ENCODE measurements at places on chromosomes 7 and 10. TPM values are rescaled to one million over a fixed set of nuclear protein-coding genes. Genes with fewer than 3 reads are reported as not detected.

The CLCN1 gene
- not detected for total RNA-seq

The HMX3 gene
- total RNA-seq: not detected

The PTPRN2 gene
- total RNA-seq: 0.67 TPM

The MMP21 gene
- total RNA-seq: 0.14 TPM

The PRLHR gene
- not detected for total RNA-seq

The NODAL gene
- total RNA-seq: not detected

The ATOH7 gene
- total RNA-seq: 0.44 TPM

DNA sequence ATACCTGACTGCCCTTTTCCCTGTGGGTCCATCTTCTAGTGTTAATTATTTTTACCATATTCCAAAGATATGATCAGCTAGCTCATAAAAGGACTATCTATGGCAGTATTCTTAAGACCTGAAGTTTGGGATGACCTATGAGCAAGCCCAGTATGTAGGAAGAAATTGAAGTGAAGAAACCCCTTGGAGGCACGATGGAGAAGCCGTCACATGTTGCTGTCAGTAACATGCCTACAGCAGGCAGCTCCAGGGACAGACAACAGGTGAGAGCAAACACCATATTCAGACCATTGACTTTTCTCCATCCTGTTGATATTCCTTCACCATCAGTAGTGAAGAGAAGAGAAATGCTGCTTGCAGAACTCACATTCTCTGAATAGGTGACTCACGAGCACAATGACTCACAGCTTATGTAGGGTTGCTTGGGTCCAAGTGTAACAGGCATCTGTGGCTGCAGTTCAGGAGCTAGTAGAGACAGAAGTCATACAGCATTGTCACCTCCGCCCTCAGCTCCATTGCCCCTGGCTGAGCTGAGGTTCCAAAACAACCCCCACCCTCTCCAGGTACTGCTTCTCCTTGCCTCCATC is 8.4 kb upstream of the LYZL2 start:
- H3K36me3 ChIP-seq: no peaks in the 10 kb centered on the region
- no peaks in the 10 kb centered on the region for H3K4me1 ChIP-seq
- no peaks in the 10 kb centered on the region for H3K27me3 ChIP-seq
- DNase-seq: no peak

DNA sequence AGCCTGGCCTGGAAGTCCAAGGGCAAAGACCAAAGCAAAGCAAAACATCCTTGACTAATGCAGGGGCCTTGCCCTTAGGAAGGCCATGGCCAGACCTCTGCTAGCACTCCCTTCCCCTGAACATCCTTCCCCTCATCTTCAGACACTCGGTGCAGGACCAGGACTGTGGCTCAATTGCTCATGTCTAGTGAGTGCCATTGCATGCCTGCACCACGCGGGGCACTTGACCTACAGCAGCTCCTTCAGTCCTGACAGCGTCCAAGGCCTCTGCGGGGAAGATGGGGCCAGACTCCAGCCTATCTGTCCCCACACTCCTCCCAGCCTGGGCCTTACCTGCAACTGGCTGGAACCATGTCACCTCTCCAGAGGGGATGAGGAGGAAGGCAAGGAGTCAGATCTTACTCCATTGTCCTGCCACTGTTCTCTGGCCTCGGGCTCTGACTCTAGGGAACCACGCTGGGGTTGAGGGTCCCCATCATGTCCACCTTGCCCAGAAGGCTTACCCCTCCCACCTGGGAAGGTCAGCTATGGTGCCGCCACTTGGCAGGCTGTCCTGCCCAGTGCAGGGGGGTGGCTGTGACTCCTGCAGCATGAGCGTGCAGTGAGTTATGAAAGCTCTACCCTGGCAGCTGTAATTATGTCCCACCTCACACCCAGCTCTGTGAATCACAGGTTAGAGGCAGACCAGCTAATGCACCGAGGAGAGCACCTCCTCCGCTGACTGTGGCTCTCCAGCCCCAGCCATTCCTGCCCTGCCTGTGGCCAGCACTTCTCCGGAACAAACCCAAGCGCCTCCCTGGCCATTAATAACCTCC is 16.1 kb downstream of the DRGX start:
- H3K36me3 ChIP-seq: no peaks in the 10 kb centered on the region
- no peaks in the 10 kb centered on the region for H3K4me1 ChIP-seq
- no peak overlapping the region for H3K4me3 ChIP-seq
- no peaks in the 10 kb centered on the region for H3K27me3 ChIP-seq

GRCh38 chr7:47400741-47401206 is 181.1 kb downstream of the TNS3 start:
- H3K4me3 ChIP-seq: no peak overlapping the region
- H3K36me3 ChIP-seq: peaks cover 43% of the 10 kb centered on the region
- H3K4me1 ChIP-seq: no peaks in the 10 kb centered on the region
- DNase-seq: peak; percentile 39

GRCh38 chr7:129664029-129665012 is 52.8 kb downstream of the NRF1 start:
- H3K36me3 ChIP-seq: no peaks in the 10 kb centered on the region
- H3K4me1 ChIP-seq: no peaks in the 10 kb centered on the region

- no peak overlapping the region for H3K27ac ChIP-seq
- no peaks in the 10 kb centered on the region for H3K4me1 ChIP-seq
- no peak for DNase-seq
- H3K4me3 ChIP-seq: no peak overlapping the region
- H3K27me3 ChIP-seq: no peaks in the 10 kb centered on the region
Measured at GRCh38 chr10:24706479-24707118, 17.1 kb downstream of the ARHGAP21 start.

GRCh38 chr10:12073526-12073925 is 4.8 kb downstream of the DHTKD1 start:
- no peaks in the 10 kb centered on the region for H3K27me3 ChIP-seq
- peaks cover 13% of the 10 kb centered on the region for H3K36me3 ChIP-seq
- peak overlapping the region; percentile 22 for H3K4me3 ChIP-seq
- no peak for DNase-seq

GRCh38 chr10:17041626-17042520 is 87.7 kb downstream of the CUBN start:
- no peaks in the 10 kb centered on the region for H3K36me3 ChIP-seq
- H3K27ac ChIP-seq: no peak overlapping the region
- no peak overlapping the region for H3K4me3 ChIP-seq
- no peaks in the 10 kb centered on the region for H3K27me3 ChIP-seq
- no peak for DNase-seq
- no peaks in the 10 kb centered on the region for H3K4me1 ChIP-seq

- H3K36me3 ChIP-seq: no peaks in the 10 kb centered on the region
- peak overlapping the region; percentile 91 for H3K27ac ChIP-seq
- H3K27me3 ChIP-seq: no peaks in the 10 kb centered on the region
- DNase-seq: no peak
- no peak overlapping the region for H3K4me3 ChIP-seq
- peaks cover 75% of the 10 kb centered on the region for H3K4me1 ChIP-seq
Measured at GRCh38 chr10:95478935-95479334, 82.2 kb downstream of the SORBS1 start.

DNA sequence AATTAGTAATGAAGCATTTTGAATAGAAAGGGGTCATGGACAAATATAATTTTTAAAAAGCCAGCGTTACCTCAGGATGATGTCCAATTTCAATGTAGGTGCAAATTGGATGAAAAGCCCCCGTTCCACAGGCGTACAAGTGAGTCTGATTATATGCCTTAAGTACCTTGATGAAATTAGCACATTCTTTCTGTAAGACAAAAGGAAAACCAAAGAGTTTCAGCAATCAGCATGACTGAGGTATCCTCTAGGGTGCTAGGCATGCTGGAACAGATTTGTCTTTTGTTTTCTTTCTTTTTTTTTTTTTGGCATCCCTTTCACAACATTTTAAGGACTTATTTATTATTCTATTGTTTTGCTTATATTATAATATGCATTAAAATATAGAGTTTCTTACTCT is 84.2 kb downstream of the SEMA3A start:
- no peak for DNase-seq
- no peaks in the 10 kb centered on the region for H3K36me3 ChIP-seq
- no peak overlapping the region for H3K4me3 ChIP-seq

DNA sequence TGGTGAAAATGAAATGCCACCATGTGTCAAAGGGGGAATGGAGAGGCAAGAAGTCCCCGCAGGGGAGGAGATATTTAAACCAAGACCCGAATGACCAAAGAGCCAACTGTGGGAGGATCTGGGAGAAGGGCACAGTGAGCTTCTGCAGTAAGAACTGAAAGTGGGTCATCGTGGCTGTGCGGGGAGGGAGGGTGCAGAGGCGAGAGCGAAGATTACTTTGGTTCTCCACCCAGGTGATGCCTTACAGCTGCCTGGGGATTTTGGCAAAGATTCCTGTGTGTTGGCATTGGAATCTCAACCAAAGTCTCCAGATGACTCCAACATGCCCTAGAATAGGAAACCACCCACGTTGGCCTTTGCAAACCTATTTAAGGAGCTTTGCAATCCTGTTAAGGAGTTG is 44.2 kb upstream of the ADAM12 start:
- H3K27me3 ChIP-seq: no peaks in the 10 kb centered on the region
- no peaks in the 10 kb centered on the region for H3K36me3 ChIP-seq
- no peak overlapping the region for H3K4me3 ChIP-seq
- no peak for DNase-seq

DNA sequence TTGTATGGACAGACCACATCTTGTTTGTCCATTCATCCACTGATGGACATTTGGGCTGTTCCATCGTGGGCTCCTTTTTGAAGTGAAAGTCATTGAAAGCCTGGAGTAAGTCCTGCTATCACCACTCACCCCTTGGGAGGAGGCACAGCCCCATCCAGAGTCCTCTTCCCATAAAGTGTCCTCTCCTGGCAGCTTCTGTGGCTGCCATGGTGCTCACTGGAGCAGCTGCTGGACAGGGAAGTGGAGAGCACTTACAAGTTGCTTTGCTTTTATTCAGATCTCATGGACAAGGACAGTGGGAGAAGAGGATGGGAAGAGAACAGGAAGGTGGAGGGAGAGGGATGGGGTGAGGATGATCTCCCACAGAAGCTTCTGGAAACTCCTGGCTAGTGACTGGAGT is 18.5 kb upstream of the EIF5AL1 start:
- no peak overlapping the region for H3K4me3 ChIP-seq
- H3K4me1 ChIP-seq: no peaks in the 10 kb centered on the region
- no peaks in the 10 kb centered on the region for H3K27me3 ChIP-seq
- no peak overlapping the region for H3K27ac ChIP-seq
- no peaks in the 10 kb centered on the region for H3K36me3 ChIP-seq

DNA sequence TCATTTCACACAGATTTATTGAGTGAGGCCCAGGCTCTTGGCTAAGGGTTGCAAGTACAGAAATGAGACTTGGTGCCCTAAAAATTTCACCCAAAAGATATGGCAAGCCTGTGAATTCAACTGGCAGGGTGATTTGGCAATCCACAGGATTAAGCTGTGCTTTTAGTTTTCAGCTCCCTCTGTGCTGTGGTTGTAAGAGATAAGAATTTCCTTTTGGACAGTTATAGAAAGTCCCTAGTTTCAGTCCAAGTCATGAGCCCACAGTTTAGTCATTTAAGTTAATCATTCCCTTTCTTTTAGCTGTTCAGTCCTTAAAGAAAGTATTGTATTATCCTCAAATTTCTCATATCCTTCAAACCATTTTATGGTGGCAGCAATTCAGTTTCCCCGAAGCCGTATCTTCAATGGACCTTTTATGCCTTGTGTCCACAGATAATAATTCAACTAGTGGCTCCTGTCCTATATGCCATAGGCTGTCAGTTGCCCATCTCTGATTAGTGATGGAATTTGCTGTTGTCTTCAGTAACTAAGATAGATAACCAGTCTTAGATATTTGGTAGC is 73.4 kb upstream of the NAMPT start:
- no peak overlapping the region for H3K4me3 ChIP-seq
- H3K27ac ChIP-seq: peak overlapping the region; percentile 16
- no peaks in the 10 kb centered on the region for H3K27me3 ChIP-seq
- H3K36me3 ChIP-seq: no peaks in the 10 kb centered on the region
- DNase-seq: no peak

- no peak for DNase-seq
- no peak overlapping the region for H3K4me3 ChIP-seq
- no peaks in the 10 kb centered on the region for H3K36me3 ChIP-seq
- H3K4me1 ChIP-seq: no peaks in the 10 kb centered on the region
Measured at GRCh38 chr10:71367271-71367670, 29.4 kb upstream of the CDH23 start.

GRCh38 chr7:114130866-114131265 is 212.1 kb upstream of the PPP1R3A start:
- no peaks in the 10 kb centered on the region for H3K36me3 ChIP-seq
- DNase-seq: no peak
- no peaks in the 10 kb centered on the region for H3K4me1 ChIP-seq
- H3K27me3 ChIP-seq: no peaks in the 10 kb centered on the region
- H3K4me3 ChIP-seq: no peak overlapping the region

DNA sequence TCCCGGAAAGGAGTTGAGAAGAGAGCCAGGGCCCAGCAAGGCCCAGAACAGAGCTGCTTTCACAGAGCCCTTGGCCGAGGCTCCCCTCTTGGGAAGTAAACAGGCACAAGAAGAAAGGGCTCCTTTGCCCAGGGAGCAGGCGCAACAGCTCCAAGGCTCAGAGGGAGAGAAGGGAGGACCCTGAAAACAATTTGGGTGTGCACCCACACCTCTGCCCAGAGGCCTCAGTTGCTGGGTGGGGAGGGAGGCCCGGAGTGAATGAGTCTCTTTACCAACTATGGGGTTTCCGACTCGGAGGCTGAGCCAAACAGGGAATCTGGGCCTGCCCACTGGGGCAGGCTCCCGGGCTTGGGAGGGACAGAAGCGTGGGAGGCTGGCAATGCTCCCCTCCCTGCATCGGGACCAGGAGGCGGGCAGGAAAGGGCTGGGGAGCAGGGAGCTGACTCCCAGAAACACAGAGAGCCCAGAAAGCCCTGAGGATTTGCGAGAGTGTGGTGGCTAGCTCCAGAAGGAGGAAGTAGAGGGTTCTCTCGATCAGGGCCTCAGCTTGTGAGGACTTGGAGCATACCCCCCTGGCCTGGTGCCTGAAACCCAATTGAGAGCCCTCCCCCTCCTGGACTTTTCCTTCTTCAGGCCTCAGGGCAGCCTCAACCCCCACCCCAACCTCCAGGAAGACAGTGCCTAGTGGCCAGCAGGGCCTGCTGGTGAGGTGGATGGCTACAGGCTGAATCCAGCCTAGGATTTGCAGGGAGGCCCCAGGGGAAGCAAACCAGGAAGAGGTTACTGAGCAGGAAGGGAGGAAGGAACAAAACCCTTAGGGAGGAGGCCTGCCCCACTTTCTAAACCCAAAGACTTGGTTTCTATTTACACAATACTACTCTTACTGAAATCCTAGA is 6.2 kb downstream of the C10orf105 start:
- H3K27me3 ChIP-seq: no peaks in the 10 kb centered on the region
- H3K27ac ChIP-seq: peak overlapping the region; percentile 53
- H3K36me3 ChIP-seq: no peaks in the 10 kb centered on the region

All from right lobe of liver (tissue), 6 donors.